ENCODE measurements at places on chromosomes 2 and 18.

DNA sequence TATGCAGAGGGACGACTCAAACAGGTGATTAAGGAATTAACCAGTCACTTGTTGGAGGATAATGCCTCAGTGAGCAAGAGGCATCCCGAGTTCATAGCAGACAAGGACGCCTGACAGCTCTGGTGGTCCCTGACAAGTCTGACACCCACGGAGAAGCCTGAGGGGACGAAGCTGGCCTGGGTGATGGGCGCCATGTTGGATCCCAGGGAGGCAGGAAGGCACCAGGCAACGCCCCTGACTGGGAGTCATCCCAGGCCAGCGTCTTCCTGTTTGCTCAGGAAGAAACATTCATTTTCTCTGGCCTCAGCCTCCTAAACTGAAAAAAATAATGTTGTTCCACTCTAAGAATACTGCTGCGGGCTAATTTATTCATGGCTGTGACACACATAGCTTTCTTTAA is 92.1 kb upstream of the ATP8B1 start:
- no peak for DNase-seq

- no peak for DNase-seq
These were observed 4.0 kb downstream of the SLC4A3 start for GRCh38 chr2:219631406-219631891.

GRCh38 chr2:229410946-229411345 is 139.9 kb upstream of the PID1 start:
- no peak for DNase-seq

DNA sequence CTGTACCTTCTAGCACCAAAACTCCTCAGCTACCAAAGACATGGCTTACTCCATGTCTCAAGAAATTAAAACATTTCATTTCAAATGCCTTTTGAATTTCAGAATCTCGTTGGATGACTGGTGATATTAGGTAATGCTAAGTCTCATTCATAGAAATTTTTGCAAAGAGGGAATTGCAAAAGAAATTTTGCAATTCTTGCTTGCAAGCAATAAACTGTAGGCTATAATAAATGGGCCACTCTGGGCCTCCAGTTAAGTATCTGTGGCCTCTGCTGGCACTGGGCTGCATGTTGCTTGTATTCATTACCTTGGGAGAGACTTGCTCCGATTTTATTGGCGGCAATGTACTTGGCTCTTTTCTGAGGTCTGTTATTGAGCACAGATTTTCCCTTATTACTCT is 2.8 kb upstream of the LCLAT1 start:
- DNase-seq = no peak

GRCh38 chr2:40406485-40407289 is 45.2 kb downstream of the SLC8A1 start:
- no peak for DNase-seq

DNA sequence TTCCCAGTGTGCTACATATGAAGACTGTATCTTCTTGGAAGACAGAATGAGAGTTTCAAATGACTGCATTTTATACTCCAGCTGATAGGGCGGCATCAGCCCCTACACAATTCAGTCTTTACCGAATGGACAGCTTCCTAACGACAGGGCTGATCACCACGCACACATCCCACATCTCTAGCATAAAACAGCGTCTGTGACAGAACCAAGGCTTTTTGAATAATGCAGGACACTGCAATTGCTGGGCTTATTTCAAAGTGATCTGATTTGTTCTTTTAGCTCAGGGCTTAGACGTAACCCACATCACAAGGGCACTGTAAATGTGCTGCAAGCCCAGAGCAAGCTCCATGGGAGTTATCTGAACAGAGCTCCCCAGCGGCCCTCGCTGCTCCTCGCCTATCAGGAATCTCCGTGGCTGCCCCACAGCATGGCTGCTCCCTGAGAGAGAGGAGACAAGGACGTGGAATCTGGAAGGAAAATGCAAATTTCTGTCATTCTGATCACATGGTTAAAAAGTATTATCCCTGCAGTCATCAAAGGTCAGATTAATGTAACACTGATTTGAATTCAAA is 158.5 kb upstream of the ALKAL2 start:
- no peak for DNase-seq

DNA sequence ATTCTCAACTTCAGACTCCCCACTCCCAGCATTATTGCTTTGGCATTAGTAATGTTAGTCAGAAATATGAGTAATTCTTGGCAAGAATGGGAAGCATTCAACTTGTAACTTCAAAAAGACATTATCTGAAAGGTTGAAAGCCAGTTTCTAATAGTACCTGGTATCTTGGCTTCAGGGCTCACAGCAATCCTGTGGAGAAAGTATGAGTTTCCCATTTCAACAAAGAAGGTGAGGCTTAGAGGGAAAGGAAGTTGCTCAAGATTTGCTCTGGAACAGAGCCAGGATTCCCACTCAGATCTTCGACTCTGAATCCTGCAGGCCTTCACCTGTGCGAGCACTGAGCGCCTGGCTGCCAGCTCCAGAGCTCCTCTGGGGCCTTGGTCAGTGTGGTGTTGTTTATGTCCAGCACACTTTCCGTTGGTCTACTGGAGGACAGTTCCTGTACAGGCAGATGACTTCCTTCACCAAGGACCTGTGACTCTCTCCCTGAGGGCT is 136.1 kb downstream of the MCFD2 start:
- no peak for DNase-seq

DNA sequence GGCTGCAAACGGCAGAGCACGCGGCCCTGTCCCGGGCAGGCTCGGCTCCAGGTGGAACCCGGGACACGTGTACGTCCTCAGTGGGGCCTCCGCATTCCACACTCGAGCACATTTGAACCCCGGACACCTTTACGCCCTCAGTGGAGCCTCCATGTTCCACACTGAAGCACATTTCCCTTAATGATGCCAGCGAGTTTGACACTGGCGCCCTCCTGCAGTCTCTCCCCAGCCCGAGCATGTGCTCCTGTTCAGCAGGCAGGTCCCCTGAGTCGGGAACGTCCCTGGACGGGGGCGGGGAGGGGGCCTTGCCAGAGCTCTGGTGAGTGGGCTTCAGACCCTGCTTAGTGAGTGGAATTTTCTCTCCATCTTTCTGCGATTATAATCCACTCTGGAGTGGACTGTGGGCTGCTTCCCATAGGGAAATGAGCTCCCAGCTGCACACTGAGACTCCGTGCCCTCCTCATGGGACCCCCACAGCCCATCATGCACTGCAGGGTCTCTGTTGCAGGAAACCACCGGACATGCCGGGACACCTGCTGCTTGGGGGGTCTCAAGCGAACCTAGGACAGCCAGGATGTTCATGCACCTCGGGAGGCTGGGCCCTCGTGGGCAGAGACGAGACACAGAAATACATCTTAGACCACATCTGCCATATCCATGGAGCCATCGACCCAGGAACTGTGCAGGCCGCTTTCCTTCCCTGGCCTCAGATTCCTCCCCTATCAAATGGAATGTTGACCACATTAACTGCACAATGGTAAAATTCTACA is 70.3 kb upstream of the SNTG2 start:
- DNase-seq = no peak

- DNase-seq = no peak
These were observed 67.7 kb downstream of the SLC40A1 start for GRCh38 chr2:189512879-189513278.

GRCh38 chr2:183532514-183532913 is 408.3 kb downstream of the NUP35 start:
- DNase-seq = no peak

- DNase-seq = no peak
These were observed 60.4 kb upstream of the SLC8A1 start for GRCh38 chr2:40512256-40512655.

DNA sequence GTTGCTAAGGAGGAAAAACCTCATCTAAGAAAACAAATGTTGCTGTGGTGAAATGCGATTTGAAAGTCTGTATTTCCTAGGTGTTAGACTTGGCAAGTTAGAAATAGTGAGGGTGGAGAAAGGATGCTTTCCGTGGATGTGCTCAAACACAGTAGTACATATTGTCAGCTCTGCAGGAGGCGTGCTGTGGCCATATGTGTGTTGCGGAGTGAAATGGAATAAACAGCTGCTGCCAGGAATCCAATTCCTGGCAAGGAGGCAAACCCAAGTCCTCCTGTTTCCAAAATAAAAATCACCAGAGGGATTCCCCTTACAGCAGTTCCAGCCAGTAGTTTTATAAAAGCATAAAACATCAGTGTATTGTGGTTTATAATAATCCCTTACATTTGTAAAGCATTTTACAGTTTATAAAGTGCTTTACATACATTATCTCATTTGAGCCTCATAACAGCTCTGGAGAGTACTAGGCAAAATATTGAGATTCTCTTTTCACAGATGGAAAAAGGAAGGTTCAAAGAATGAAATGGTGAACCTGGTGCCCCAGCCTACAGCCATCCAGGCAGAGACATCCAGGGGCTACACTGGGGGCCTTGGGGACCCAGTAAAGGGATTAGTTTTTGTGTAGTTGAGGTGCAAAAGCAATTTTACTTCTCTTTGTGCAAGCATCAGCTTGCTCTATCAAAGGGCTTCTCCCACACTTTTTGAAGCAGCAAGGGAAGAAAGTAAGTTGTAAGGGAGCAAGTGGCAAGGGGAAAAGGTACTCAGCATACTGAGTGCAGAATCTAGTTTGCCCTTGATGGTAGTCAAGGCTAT is 206.0 kb downstream of the AGPS start:
- DNase-seq = no peak

GRCh38 chr2:219547621-219548020 is 3.8 kb downstream of the TMEM198 start:
- DNase-seq = no peak

DNA sequence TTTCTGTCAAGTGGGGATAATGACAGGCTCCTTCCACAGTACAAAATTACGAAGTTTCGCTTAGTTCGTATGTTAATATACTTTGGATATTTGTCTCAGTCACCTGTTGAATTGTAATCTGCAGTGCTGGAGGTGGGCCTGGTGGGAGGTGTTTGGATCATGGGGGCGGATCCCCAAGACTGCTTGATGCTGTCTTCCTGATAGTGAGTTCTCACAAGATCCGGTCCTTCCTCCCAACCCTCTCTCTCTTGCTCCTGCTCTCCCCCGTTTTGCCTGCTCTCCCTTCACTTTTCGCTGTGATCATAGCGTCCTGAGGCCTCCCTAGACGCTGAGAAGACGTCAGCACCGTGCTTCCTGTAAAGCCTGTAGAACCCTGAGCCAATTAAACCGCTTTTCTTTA is 97.1 kb upstream of the EPB41L3 start:
- no peak for DNase-seq

- no peak for DNase-seq
These were observed 77.8 kb downstream of the RDH14 start for GRCh38 chr2:18482666-18483065.

GRCh38 chr2:120253021-120253882 is 600 bp downstream of the RALB start:
- no peak for DNase-seq

- DNase-seq = no peak
These were observed 70.5 kb upstream of the TTC39C start for GRCh38 chr18:23943903-23944624.

DNA sequence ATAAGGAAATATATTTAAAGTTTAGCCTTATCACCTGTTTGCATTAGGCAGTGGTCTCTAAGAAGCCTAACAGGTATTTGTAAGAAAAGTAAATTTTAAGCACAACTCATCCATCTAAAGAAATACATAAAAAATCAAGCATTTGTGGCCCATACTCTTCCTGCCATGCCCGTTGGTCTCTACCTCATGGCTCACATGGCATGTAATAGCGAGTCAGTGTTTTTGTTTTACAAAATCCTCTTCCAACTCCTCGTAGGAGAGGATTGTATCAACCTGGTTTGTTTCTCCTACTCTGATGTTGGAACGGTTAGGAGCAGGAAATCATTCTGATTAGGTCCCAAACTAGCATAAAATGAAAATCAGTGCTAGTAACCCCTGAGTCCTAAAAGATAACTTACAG is 91.8 kb downstream of the FMNL2 start:
- no peak for DNase-seq

- no peak for DNase-seq
These were observed 69.5 kb downstream of the KIAA2012 start for GRCh38 chr2:202142540-202142939.

DNA sequence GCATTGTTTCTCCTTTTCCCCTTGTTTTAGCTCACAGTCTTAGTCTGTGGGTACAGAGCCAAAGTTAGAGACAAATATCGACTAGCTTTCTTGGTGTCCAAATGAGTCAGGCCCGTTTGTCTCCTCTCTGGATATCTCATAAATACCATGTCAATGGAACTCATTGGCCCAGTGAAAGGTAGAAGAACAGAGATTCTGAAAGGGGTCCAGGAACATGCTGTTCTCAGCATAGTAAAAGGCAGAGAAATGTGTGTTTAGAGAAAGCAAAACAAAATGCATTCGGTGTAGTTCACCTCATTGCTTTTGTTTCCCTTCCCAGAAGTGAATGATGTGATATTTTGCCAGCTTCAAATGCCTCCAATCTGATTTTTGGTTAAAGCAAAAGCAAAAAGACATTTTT is 238.6 kb upstream of the SLC8A1 start:
- no peak for DNase-seq

DNA sequence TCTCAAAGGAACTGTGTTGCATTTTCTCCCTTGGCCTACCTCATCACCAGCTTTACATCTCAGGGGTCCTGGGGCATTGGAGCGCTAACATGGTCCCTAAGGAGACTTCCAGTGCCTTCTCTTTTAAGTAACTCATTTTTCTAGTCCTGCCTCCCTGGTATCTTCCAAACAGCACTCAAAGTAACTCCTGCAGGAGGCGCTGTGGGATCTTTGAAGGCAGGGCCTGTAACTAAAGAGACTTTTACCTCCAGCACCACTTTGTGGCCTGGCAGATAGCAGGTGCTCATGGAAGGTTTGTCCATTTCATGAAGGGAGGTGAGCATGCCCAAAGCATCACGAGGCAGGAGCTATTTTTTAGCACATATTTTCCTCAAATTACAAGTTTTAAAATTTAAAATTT is 411.0 kb upstream of the GYPC start:
- no peak for DNase-seq

Data from stimulated activated CD8-positive, alpha-beta memory T cell treated with anti-CD3 and anti-CD28 coated beads, Interleukin-7, amount 100 ng/mL, for 1 hour (primary cell).